AG08396 (cell line): ENCODE measurements at places on chromosomes 4 and X.

- DNase-seq = no peak
These were observed 115.7 kb upstream of the MAP3K15 start for GRCh38 chrX:19630776-19631707.

DNA sequence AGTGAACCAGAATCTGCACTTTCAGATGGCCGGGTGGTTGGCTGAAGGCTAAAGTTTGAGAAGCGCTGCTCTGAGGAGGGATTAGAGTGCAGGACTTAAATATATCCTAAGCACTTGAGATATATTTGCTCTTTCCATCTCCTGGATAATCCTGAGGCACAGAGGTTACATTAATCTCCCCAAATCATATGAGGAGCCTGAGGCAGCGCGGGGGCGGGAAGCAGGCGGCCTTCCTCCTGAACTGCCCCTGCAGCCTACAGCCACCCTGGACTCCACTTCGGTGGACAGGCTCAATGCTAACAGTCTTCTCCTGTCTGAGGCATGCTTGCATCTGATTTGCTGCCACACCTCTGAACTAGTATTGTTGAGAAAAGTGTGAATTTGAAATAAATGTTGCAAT lies 72.5 kb downstream of the AFAP1 start:
- no peak for DNase-seq

GRCh38 chr4:189548484-189549125 lies 392.1 kb upstream of the FRG1 start:
- no peak for DNase-seq

GRCh38 chr4:124904723-124905388 lies 192.3 kb upstream of the ANKRD50 start:
- DNase-seq = no peak

GRCh38 chr4:63566658-63567057 lies 842.6 kb downstream of the TECRL start:
- DNase-seq = no peak

DNA sequence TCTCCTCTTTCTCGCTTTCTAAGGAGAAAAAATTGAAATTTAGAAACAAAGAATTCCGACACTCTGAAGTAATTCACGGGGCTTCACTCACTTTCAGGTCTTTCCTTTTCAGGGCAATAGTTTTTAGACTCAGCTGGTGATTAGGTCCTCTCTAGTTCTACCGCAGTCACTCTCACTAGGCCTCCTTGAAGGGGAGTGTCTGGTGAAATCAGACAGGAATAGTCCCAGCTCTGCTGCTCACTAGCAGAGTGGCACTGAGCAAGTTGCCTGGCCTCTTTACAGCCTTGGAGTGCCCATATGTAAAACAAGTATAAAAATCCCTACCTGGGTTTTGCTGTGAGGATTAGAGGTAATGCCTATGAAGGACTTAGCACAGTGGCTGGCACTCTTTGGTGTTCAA lies 64.1 kb downstream of the NEUROG2 start:
- no peak for DNase-seq

DNA sequence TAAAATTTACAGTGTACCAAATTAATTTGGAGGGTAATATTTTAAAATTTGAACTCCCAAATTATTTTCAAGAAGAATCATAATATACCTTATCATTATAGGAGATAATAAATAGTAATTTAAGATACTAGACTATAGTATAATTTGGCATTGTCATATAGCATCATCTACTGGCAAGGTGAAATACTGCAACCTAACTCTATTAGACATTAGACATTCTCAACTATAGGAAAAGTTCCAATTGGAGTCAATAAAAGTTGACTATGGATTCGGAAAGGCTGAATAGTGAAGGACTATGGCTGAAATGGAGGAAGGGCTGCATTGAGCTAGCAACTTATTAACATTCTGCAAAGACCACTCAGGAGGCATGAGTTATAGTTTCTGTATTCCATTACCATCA lies 113.0 kb downstream of the PRDM5 start:
- no peak for DNase-seq

- DNase-seq = no peak
These were observed 47.3 kb upstream of the C1GALT1C1 start for GRCh38 chrX:120677004-120677652.

- no peak for DNase-seq
These were observed 244.1 kb upstream of the TEX13A start for GRCh38 chrX:105464618-105465017.

DNA sequence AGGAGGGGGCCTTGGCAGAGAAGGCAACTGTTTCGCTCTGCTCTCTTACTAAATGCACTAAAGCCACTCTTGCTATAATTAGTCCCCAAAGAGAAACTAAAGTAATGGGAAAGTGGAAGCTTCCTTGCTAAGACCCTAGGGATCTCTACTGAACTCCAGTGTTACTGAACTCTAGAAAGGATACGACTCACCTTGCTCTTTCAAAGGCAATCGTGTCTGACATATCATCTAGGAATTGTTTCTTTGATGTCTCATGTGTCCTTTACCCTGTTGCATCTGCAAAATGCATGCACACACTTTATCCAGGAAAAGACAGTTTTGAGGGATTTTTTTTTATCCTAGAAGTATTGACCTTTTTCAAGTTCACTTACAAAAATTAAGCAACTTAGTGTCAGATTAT lies 148.1 kb upstream of the FAM9B start:
- DNase-seq = no peak

- DNase-seq = no peak
These were observed 196.7 kb upstream of the PSAPL1 start for GRCh38 chr4:7631288-7632014.

DNA sequence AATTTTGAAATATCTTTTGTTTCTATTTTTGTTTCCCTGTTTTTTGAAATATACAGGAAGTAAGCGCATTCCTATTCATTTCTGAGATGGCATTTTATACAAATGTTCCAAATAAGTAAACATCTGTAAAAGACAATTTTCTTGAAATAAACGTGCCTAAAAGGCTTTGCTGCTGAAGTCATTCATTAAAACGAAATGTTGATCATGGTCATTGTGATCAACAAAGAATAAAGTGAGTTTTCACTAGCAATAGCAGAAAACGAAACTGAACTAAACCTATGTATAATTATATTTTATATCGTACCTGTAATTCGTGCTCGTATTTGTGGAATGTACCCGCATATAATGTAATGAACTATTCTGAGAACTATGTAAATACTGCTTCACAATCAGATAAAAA lies 221.2 kb downstream of the MGST2 start:
- no peak for DNase-seq

- no peak for DNase-seq
These were observed 230.8 kb downstream of the INPP4B start for GRCh38 chr4:142615324-142615665.

DNA sequence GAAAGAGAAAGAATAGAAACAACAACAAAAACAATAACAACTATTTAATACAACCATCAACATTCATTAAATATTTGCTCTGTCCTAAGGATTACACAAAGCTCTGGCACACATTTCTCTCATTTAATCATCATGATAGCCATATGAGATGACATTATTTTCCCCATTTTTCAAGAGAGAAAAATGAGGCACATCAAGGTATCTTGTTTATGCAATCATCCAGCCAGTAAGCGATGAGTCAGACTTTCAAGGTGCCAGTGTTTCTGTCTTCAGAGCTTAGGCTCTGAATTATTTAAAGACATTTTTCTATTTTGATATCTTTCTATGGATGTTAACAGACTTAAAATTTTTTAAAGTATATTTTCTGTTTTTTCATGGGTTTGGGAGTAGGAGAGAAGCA lies 541.8 kb upstream of the SMIM31 start:
- DNase-seq = no peak

DNA sequence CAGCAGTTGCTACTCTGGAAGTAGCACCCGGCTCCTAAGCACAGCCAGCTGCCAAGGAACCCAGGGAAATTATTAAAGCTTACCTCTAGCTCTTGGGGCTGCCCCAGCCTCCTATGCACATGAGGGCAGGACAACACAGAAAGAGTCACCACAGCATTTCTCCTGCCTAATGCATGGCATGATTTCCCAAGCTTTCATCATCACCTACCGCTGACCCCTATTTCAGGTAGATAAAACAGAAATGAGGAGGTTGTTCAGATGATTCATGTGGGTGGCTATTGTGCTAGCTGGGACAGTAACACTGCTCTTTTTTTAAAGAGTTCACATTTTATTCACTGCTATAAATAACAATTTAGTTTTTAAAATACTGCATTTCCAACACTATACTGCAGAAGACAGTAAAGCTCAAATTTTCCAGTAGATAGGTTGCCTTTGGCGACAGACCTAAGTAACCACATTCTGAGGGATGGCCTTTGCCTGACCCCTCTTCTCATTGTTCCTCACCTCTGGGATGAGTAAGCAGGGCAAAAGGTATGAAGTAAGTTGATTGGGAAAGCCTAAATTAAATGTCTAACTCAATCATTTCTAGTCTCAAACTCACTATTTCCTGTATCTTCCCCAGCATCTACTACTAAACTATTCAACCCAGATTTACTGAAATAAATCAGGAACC lies 16.7 kb downstream of the CASK start:
- DNase-seq = no peak
